Spinal cord (tissue), 10 donors: ENCODE measurements at places on chromosomes 3 and 15.

DNA sequence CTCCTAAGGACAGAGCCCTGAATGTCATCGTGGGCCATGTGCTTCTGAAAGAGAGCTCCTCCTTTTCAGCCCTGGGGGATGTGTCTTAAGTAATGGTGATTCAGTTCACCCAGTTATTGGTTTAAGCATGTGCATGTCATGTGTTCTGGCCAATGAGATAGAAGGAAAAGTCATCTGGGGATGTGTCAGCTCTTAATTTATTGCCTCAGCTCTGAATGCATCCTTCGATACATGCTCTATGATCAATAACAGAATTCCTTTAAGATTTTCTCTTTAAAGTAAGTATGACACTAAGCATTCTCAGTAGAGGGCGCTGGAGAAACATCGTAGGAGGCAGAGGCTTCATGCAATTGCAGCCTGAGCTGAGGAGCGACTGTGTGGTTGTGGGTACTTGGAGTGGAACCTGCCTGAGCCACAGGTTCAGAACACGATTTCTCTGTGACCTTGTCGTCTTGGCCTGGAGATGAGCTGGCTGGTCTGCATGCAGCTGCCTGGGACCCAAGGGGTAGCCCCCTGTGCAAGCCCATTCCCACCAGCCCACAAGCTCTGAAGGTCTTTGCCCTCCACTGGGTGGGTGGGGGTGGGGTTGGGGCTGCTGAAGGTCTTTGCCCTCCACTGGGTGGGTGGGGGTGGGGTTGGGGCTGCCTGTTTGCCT, 69.5 kb downstream of the C3orf38 start:
- H3K4me1 ChIP-seq: no peaks in the 10 kb centered on the region
- H3K27ac ChIP-seq: no peak overlapping the region
- no peak overlapping the region for H3K4me3 ChIP-seq
- peak; percentile 93 for DNase-seq
- H3K27me3 ChIP-seq: no peaks in the 10 kb centered on the region

DNA sequence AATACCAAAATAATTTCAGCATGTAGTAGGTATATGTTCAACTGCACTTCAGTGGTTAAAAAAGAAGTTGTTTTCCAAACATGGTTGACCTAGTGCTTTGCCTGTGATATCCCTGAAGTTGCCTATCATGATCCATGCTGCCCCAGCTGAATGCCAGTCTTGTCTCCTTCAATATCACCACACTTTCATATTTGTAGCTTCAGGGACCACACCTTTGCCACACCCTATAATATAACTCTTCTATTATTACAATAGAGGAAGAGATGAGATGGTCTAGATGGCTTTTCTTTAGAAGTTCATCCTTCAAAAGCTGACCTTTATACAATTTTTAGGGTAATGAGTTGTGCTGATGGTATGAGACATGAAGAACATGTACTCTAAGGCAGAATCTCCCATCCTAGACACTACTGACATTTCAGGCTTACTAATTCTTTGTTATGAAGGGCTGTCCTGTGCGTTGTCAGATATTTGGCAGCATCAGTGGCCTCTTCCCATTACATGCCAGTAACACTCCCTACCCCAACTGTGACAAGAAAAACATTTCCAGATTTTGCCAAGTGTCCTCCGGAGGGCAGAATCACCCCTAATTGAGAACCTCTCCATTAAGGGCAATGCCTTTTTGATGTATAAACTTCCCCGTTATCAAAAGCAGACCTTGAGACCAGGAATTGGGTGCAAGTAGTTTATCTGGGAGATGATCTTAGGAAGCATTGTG, 76.2 kb upstream of the PLCL2 start:
- no peak overlapping the region for H3K4me3 ChIP-seq
- no peak overlapping the region for H3K27ac ChIP-seq
- H3K36me3 ChIP-seq: no peaks in the 10 kb centered on the region
- no peak for DNase-seq
- H3K27me3 ChIP-seq: no peaks in the 10 kb centered on the region

GRCh38 chr3:116678853-116679252, 30.7 kb upstream of the TUSC7 start:
- H3K4me1 ChIP-seq: no peaks in the 10 kb centered on the region
- no peaks in the 10 kb centered on the region for H3K27me3 ChIP-seq
- H3K4me3 ChIP-seq: no peak overlapping the region
- DNase-seq: no peak
- H3K36me3 ChIP-seq: no peaks in the 10 kb centered on the region
- no peak overlapping the region for H3K27ac ChIP-seq

- no peak for DNase-seq
- H3K4me1 ChIP-seq: peaks cover 27% of the 10 kb centered on the region
- no peaks in the 10 kb centered on the region for H3K36me3 ChIP-seq
- no peak overlapping the region for H3K27ac ChIP-seq
These were observed 192.7 kb upstream of the HES1 start for GRCh38 chr3:193943200-193943599.

GRCh38 chr3:33089515-33089914, 7.4 kb downstream of the GLB1 start:
- DNase-seq: no peak
- no peaks in the 10 kb centered on the region for H3K27me3 ChIP-seq
- H3K4me1 ChIP-seq: no peaks in the 10 kb centered on the region
- no peak overlapping the region for H3K27ac ChIP-seq
- no peak overlapping the region for H3K4me3 ChIP-seq
- peaks cover 29% of the 10 kb centered on the region for H3K36me3 ChIP-seq
